Activated CD4-positive, alpha-beta T cell treated with anti-CD3 and anti-CD28 coated beads for 36 hours (primary cell): ENCODE measurements at places on chromosomes 7 and 10. TPM values are rescaled to one million over a fixed set of nuclear protein-coding genes. Genes with fewer than 3 reads are reported as not detected.

DNA sequence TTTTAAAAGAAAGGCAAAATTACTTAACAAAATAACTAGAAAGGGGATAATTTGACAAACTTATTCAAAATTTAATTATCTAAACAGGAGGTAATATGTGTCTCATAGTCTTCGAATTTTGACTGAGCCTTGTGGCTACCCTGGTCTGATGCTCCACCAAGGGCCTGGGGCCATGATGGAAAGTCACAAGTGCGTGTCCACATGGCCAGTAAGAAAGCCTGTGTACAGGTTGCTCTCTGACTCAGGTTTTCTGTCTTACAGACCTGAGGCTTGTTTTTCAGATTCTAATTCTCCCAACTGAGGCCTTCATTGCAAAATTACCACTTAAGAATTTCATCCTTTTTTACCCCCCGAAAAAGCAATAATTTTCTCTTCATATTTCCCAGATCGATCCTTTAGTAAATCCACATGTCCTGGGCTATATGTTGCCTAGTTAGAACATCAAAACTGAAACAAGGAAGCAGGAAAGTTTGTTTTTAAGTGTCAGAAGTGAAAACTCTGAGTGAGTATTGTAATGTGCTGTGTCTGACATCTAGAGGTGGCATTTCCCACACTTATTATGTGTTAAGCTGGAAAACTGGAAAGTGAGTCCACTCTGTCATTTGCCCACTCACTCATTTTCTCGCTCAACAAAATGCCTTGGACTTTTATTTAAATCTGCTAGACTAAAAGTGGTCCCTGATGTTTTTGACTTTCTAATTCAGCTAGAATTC, 10.0 kb downstream of the CYP3A43 start:
- H3K36me3 ChIP-seq, result no peaks in the 10 kb centered on the region
- peak overlapping the region; percentile 53 for H3K27ac ChIP-seq
- H3K4me1 ChIP-seq, result peaks cover 10% of the 10 kb centered on the region
- no peaks in the 10 kb centered on the region for H3K27me3 ChIP-seq

DNA sequence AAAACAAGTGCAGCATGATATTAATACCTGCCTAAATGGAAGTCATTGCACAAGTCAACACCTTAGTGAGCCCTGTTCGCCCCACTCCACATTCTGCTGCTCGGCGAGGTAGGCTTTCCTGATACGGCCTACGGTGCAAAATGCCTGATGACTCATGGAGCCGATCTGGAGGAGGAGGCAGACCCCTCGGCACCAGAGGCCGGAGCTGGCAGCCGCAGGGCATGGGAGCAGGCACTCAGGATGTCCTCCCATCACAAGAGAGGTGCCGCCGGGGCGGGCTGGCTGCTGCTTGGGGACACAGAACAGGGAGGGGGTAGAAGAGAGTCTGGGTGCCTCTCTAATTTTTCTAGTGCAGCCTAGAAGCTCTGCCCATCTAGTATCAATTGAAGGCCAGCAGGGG, 418.5 kb upstream of the MGMT start:
- no peak overlapping the region for H3K27ac ChIP-seq
- no peaks in the 10 kb centered on the region for H3K4me1 ChIP-seq
- peaks cover 3% of the 10 kb centered on the region for H3K27me3 ChIP-seq
- no peak for DNase-seq
- H3K36me3 ChIP-seq, result no peaks in the 10 kb centered on the region

GRCh38 chr10:43774234-43774769, 125.6 kb upstream of the ZNF32 start:
- DNase-seq, result no peak
- no peaks in the 10 kb centered on the region for H3K36me3 ChIP-seq
- H3K4me1 ChIP-seq, result peaks cover 7% of the 10 kb centered on the region
- no peak overlapping the region for H3K4me3 ChIP-seq

DNA sequence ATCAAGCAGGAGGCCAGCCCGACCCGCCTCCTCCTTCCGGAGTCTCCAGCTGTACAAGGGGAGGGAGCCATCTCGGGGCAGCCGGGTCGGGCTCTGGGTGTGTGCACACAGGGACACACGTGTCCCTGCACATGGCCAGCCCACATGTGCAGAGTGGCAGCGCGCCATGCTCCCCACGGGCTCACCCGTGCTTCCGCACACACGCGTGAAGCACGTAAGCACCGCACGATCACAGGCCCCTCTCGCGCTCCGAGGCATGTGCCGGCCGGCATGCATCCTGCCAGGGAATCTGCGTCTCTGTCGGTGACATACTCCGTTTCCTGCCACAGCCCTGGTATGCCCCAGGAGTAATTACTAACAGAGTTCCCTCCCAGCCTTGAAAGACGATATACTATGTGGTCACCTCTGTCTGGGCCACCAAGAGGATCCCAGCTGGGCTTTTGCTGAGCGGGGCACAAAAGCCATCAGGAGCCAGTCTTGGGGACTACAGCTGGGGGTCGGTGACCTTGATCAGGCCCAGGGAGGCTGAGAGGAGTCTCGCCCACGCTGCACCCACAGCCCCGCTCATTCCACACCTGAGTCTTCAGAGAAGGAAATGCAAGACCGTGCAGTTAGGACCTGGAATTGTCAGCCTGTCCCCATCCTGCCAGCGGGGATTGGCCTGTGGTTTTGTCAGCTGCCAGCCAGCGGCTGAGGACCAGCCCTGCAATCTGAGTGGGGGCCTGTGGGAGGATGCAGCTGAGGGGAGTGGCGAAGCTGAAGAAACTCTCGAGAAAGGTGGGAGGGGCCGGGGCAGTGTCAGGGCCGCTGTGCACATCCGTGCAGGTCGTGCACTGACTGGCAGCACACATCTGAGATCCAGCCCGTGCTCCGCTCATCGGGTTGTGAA, 11.0 kb upstream of the LFNG start:
- peak; percentile 81 for DNase-seq
- H3K4me1 ChIP-seq, result peaks cover 52% of the 10 kb centered on the region
- no peaks in the 10 kb centered on the region for H3K36me3 ChIP-seq
- peak overlapping the region; percentile 54 for H3K4me3 ChIP-seq
- peak overlapping the region; percentile 67 for H3K27ac ChIP-seq

The C10orf71 gene
- not detected for total RNA-seq

GRCh38 chr10:103861505-103861904, 6.1 kb upstream of the SH3PXD2A start:
- H3K27ac ChIP-seq, result no peak overlapping the region
- H3K4me3 ChIP-seq, result no peak overlapping the region
- no peak for DNase-seq
- H3K4me1 ChIP-seq, result no peaks in the 10 kb centered on the region

DNA sequence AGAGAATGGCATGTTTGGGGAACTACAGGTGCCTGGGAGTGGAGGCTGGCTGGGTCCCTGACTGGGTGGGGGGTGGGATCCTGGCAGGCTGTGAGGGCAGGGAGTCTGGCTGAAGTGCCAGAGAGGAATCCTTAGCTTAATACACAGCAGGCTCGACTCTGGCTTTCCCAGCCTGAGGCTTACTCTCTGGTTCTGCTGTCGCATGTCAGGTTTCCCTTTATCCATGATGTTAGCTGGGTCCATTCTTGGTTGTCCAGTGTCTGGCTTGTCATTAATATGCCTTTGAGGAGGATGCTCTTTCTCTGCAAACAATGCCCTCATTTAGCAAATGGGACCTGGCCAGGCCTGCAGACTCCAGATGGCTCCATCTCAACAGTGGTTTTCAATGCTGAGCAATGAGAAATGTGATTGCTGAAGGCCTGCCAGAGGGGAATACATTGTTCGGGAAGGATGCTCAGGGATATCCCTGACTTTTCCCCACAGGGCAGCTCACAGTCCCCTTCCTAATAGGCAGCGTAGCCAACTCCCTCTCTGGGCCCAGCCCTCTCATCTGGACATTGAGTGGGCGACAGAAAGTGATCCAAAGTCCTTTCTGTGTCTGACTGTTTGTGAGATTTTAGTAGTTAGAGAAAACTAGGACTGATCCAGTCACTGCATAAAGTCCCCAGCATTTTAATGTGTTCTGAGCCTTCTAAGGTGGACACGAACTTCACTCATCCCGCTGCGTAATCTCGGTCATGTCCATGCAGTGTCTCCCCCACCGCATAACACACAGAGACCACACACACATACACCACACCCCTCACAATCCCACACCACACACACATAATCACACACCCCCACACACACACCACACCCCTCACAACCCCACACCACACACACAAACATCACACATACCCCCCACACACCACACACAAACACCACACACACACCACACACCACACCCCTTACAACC, 124.9 kb downstream of the ANLN start:
- H3K4me3 ChIP-seq, result no peak overlapping the region
- no peak overlapping the region for H3K27ac ChIP-seq
- peaks cover 4% of the 10 kb centered on the region for H3K4me1 ChIP-seq
- no peak for DNase-seq
- H3K36me3 ChIP-seq, result no peaks in the 10 kb centered on the region
- H3K27me3 ChIP-seq, result no peaks in the 10 kb centered on the region

- no peak overlapping the region for H3K4me3 ChIP-seq
- H3K27ac ChIP-seq, result no peak overlapping the region
- H3K27me3 ChIP-seq, result no peaks in the 10 kb centered on the region
- DNase-seq, result no peak
These were observed 104.7 kb downstream of the GFRA1 start for GRCh38 chr10:116168329-116168728.

The BLVRA gene
- total RNA-seq, result 31.2 TPM

DNA sequence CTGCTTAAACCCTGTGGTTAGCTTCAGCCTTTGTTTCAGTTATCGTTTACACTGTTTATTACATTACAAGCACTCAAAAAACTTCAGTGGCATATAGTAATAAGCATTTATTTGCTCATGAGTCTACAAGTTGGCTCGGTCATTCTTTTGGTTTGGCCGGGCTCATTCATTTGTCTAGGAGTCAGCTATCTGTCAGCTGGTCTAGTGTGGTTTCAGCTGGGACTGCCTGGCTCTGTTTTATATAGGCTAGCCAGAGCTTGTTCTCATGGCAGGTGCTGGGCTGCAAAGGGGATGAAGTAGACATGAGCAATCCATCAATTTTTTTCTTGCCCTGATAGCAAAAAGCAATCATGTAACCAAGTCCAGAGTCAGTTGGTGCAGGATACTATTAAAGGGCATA, 103.6 kb downstream of the MKLN1 start:
- H3K4me1 ChIP-seq, result peaks cover 5% of the 10 kb centered on the region
- H3K36me3 ChIP-seq, result peaks cover 25% of the 10 kb centered on the region
- H3K27me3 ChIP-seq, result no peaks in the 10 kb centered on the region
- H3K4me3 ChIP-seq, result no peak overlapping the region

GRCh38 chr7:100170101-100170897, 1.9 kb upstream of the GAL3ST4 start:
- H3K4me1 ChIP-seq, result peaks cover 60% of the 10 kb centered on the region
- H3K36me3 ChIP-seq, result no peaks in the 10 kb centered on the region
- H3K27ac ChIP-seq, result peak overlapping the region; percentile 55
- H3K27me3 ChIP-seq, result no peaks in the 10 kb centered on the region
- no peak for DNase-seq

DNA sequence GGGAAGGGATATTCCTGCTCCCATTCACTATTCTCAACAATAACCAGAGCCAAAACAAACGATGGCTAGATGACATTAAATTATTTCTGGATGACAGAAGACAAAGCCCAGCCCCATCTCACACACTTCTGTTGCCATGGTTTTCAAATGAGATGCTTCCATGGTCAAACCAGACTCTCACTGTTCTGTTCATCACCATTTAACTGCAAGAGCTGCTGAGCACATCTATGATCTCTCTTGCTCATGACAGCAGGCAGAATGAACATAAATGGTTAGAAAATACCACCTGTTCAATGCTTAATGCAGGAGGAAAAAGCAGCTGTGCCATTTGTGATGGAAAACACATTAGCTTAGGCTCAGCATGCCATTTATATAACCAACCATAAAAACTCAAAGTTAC, 758.6 kb upstream of the ZWINT start:
- no peaks in the 10 kb centered on the region for H3K27me3 ChIP-seq
- no peak overlapping the region for H3K4me3 ChIP-seq
- no peaks in the 10 kb centered on the region for H3K36me3 ChIP-seq
- no peak overlapping the region for H3K27ac ChIP-seq
- no peak for DNase-seq

- H3K36me3 ChIP-seq, result no peaks in the 10 kb centered on the region
- H3K27me3 ChIP-seq, result peaks cover 1% of the 10 kb centered on the region
- no peak overlapping the region for H3K27ac ChIP-seq
- DNase-seq, result no peak
These were observed 125.7 kb upstream of the MYO3A start for GRCh38 chr10:25808372-25808771.

DNA sequence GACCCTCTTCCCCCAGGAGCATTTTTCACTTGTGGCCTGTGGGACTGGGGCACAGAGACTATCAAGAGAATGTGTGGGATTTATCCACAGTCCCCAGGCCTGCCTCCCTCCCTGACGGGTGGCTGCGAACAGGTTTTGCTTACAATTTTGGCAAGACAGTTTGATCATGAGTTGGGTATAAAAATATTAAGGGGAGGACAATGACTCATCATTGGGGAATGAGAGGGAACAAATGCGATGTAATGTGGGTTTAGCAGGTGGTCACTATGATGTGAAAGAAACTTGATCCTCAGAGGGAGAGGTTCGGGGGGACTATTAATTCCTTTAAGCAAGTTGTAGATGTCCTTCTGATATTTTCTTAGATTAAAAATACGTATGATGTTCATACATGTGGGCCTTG, 52.2 kb downstream of the EMX2 start:
- H3K27ac ChIP-seq, result no peak overlapping the region
- H3K4me1 ChIP-seq, result no peaks in the 10 kb centered on the region
- no peak for DNase-seq
- H3K36me3 ChIP-seq, result no peaks in the 10 kb centered on the region
- peaks cover 10% of the 10 kb centered on the region for H3K27me3 ChIP-seq

DNA sequence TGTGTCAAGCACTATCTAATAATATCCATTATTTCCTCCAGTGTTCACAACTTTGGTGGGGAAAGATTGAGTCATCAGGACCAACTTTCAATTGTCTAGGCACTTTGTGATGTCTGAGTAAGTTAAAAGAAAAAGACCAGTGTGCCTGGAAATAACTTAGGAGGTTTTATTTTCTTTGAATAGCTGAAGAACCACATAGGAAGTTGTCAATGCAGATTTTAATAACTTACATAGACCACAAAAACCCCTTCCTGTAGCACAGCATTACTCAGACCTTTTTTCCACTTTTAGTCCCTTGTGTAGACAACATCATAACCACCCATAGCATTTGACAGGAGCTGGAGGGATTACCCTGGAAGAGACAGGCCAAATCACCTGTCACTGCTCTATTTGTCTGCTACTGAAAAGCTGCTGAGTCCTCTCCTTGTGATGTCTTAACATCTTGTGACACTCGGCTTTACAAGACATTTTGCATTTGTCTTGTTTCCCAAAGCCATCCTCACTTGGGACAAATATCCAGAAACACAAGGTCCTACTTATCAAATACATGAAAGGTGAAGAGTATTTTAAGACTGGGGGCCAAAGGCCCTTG, 241.5 kb upstream of the PTER start:
- DNase-seq, result no peak
- no peak overlapping the region for H3K4me3 ChIP-seq
- no peak overlapping the region for H3K27ac ChIP-seq
- peaks cover 5% of the 10 kb centered on the region for H3K27me3 ChIP-seq
- H3K36me3 ChIP-seq, result no peaks in the 10 kb centered on the region

The ZNF239 gene
- total RNA-seq, result 2.4 TPM

The CC2D2B gene
- not detected for total RNA-seq
